ENCODE measurements at places on chromosomes 2 and 18.

DNA sequence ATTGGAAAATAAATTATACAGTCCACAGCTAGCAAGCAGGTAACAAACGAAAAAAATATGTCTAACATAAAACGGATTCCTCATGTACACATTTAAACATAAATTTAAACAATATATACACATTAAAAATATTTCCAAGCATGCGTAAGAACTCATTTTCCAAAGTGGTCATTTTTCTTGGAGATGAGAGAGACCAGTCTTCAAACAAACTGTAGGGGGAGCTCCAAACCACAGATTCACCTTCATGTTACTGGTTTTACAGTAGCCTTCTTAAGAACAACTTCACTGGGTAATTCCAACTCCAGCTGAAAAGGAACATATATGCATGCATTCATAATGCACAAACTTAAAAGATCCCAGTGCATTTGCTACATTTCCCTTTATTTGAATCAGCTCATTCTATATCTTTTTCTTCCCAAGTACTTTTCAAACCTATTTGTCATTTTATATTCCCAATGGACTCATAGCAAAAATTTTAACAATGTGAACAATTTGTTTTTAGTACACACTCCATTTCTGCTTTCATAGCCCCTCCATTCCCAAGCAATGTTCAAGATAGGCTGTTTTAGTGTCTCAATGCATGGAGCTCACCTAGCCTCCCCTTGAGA is 4.7 kb upstream of the STAMBP start:
- no peak for DNase-seq

- DNase-seq = no peak
Observed at GRCh38 chr2:593356-594026, 83.7 kb downstream of the TMEM18 start.

DNA sequence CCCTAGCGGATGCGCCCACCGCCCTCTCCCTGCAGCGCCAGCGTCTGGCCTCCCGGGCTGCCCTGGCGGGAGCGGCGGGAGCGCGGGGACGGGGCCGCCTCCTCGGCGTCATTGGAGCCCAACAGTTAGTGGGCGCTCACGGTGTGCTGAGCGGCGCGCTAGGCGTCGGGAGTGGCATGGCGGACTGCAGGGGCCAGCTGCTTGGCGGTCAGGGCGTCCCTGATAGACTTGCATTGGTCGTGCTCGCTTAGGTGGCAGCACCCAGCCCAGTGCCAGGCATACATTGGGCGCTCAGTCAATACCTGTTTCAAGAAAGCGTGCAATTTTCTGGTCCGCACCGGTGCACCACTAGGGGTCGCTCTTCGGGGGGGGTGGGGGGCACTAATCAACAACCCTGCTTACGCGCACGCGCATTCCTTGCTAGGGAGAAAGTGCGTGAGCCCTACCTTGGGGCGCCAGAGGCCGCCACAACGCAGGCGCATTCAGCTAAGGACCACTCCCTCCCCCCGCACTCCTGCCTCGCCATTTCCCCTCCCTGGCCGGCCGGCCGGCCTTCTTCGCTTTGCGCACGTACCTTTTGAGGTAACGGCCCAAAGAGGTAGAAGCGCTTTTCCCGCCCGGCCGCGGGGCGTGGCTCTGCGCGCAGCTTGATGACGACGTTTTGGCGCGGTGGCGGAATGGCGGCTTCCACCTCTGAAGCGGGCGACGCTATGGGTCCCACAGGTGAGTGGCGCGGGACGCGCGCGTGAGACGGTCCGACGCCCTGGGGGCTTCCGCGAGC is 411 bp upstream of the MZT2A start:
- DNase-seq = peak; percentile 84

DNA sequence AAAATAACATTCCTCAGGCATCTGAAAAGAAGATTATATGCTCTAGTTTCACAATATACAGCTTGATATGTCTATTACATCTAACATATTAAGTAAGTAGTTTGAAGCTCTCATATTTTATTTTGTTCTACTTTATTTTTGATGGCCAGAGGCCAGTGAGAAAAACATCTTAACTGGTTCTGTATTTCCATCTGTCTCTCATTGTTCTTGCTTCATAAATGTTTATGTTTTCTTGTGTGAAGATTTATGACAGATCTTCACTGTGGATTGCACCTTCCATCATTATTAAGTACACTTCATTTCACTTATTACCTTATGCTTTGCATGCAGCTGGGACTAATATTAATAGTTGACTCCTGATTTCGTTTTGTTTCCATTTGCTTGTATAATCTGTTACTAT is 511.2 kb downstream of the TSN start:
- DNase-seq = no peak

DNA sequence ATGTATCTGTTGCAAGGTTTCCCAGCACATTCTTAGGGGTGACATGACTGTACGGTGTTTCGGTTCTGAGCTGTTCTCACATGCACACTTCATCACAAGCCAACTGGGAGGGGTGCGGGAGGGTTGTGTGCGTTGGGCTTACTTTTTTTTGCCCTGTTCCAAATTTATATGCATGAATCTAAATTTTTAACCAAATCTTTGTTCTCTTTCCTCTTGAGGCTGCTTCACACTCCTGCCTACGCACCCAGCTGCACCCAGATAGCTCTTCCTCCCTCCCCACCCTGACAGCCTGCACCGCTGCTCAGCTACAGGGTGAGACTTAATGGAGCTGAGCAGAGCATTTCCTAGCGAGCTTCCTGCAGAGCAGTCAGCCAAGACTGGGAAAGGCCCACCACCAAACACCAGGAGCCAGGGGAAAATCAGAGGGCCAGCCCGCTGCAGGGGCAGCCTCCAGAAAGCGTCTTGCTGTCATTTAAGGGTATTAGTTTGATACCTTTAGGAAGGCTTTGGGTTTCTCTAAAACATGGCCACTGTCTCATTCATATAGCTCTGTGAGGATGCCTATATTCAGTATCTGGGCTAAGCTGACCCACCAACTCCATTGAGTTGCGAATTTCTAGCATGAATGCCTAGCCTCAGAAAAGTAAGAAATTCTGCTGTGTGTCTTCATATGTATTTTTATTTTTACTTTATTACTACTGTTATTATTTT is 84.5 kb downstream of the POU3F3 start:
- no peak for DNase-seq

DNA sequence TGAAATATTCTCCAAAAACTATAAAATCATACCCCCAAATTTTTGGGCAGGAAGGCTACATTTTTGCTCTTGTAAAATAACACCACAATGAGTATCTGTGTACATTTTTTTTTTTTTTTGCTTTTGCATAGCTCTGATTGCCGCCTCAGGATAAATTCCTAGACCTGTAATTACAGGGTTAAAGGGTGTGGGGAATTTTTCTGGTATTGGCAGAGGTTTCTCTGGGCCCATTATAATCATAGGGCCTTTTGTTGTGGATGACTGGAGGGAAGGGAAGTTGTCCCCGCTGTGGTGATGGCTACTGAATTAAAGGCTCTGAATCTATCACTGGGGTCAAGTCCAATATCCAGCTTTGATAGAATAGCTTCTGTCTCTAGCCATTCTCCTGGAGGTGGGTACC is 26.6 kb downstream of the CCDC195 start:
- no peak for DNase-seq

GRCh38 chr2:168929031-168929430 is 27.9 kb downstream of the G6PC2 start:
- DNase-seq = no peak

DNA sequence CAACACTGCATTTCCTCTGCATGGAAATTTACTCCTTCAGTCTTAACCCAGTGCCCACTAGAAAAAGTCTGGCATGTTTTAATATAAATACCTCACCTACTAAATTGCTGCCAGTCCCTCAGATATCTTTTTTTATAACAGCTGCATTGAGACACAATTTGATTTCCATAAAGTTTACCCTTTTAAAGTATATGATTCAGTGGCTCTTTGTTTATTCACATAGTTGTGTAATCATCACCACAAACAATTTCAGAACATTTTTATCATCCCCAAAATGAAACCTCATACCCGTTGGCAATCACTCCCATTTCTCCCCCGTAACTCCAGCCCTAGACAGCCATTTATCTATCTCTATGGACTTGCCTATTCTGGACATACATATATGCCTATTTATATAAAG is 17.0 kb upstream of the FRZB start:
- no peak for DNase-seq

- DNase-seq = no peak
Observed at GRCh38 chr2:127608061-127609030, 37.6 kb upstream of the GPR17 start.

DNA sequence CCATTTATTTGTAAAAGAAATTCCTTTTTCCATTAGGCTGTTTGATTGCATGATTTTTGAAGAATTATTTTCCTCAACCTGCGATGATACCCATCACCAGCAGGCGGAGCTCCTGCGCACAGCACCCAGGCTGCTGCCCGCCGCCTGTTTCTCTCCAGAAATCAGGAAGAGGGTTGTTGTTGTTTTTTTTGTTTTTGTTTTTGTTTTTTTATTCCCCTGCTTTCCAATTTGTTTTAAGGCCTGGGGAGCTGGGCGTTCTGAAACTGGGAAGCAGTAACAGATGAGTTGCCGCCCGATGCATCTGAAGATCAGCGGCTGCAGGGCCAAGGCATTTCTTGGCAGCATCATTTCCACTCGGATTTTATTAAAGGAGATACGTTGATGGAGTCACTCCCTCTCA is 132.1 kb downstream of the MBP start:
- peak; percentile 16 for DNase-seq

GRCh38 chr2:150376553-150377335 is 110.7 kb downstream of the RND3 start:
- no peak for DNase-seq

DNA sequence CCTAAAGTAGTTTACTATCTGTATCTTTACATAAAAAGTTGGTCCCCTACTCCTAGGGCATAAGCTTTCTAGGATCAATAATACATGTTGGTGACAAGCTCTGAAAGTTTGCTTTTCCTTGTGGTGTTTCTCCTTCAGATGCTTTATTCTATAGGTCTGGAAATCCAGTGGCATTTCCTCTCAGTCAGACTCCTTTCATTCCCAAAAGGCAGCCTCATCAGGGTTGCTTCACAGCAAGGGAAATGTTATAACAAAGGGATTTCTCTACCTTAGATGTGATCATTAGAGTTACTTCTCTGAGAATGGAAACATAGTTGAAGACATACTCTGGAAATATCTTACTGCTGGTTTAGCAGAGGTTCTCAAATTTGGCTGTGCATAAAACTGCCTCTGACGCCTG is 1072.4 kb upstream of the ZEB2 start:
- DNase-seq = no peak

DNA sequence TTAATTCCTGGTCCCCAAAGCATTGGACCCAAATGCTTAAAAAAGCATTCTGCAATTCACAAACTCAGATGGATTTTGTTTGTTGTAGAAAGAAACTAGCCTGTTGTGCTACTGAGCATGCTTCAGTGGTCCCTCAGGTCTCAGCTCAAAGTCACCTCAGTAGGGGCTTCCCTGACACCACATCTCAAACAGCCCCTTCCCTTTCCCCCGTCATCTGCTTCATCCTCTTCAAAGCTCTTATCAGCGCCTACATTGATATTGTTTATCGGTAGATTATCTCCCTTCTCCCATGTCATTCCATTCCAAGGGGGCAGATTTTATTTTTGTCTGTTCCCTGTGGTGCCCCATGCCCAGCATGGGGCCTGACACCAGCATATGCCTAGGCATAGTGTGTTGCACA is 172.9 kb downstream of the CELF4 start:
- no peak for DNase-seq

DNA sequence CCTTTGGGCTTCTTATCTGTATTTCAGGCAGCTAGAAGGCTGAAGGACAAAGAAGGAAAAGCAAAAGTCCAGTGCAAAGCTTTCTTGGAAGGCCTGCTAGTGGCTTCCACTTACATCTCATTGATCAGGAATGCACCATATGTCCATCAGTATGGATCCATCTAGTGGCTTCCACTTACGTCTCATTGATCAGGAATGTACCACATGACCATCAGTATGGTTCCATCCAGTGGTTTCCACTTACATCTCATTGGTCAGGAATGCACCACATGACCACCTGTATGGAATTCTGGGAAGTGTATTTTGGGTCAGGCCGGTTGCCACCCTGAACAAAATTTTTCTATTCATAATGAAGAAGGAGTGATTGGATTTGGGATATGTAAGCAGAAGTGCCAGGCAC is 70.6 kb downstream of the LYPD6 start:
- DNase-seq = no peak

GRCh38 chr18:34970106-34970505 is 71.1 kb upstream of the MAPRE2 start:
- DNase-seq = no peak

DNA sequence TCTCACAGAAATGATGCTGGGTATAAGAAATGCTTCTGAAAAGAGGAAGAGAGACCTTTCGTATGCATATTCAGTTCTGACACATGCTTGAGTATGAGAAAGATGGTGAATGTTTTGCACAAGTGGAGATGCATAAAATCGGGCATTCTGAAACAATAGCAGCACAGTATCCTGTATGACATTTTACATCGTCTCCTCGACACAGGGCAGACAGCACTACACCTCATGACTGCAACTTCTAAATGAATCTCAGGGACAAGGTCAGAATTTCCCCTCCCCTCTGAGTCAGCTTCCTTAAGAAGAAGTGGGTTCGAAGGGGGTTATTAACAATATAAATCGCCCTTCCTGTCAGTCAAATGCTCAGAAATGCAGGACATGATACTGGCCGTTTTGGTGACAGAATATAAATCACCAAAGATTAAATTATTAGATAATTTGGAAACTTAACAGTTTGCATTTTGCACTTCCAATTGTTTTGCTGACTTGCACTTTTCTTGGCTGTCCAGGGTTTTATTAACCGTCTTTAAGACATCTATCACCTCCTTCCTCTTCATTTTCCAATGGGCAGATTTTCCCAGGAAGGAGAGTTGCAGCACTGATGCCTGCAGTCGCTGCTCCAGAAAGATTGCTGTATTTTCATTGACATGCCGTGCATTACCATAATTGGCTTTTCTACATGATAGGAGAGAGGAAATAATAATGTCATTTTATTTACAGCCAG is 57.2 kb downstream of the TSHZ1 start:
- no peak for DNase-seq

DNA sequence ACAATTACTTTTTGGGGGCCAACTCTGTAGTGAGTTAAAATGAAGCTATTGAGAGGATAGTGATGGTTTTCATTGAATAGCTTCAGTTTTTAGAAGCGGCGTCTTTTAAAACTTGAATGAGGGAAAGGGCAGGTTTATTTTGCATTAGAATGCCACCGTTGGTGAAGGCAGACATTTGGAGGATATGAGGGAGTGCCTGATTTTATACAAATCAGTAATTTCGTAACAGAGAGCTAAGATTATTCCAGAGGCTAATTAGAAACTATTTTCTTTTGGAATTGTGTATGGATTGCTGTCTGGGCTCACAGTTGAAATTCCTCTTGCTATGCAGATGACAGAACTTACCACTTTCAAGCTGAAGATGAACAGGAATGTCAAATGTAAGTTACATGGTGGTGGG is 67.6 kb downstream of the ITGB1BP1 start:
- no peak for DNase-seq

- DNase-seq = no peak
Observed at GRCh38 chr2:12404497-12404896, 312.2 kb upstream of the TRIB2 start.

- no peak for DNase-seq
Observed at GRCh38 chr2:54964271-54964670, 86.0 kb downstream of the RTN4 start.

GRCh38 chr2:42443718-42444399 is 49.9 kb downstream of the KCNG3 start:
- no peak for DNase-seq
